ENCODE measurements at places on chromosomes 4 and X.

GRCh38 chrX:9887659-9888297 lies 79.4 kb upstream of the CLDN34 start:
- DNase-seq: no peak

DNA sequence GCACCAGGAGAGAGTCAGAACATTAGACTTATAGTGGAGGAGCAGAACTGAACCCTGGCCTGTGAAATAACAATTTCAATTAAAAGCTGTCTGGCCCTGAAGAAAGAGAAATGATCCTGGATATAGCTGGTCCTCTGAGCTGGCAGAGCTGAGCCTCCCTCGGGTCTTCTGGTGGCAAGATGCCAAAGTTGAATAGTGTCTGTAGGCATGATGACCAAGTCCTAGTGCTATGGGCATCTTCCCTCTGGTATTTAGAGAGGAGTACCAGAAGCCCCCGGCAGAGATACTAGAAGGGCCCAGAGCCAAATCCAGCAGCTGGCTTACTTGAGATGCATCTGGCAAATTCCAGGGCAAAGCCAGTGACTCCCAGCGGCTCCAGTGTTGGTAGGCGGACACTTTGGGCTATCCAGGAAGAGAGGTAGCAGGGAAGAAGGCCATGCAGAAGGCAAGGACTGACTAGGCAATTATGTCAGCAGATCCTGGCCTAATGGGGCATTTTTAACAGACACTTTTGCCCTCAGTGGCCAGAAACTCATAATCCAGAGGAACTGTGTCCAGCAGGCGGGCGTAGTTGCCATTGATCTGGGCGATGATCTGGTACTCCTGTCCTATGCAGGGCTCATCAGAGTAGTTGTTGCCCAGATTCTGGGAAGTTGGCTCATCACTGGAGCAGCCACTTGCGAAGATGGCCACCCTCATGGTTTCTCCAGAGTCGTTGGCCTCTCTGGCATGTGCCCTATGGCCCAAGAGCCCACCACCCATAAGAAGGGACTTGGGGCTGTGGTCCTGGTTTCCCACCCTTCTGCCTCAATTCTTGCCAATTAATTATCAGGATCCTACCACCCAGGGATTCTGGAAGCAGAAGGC lies 17.9 kb downstream of the VSIG4 start:
- DNase-seq: no peak

GRCh38 chr4:150491132-150492049 lies 90.6 kb upstream of the MAB21L2 start:
- no peak for DNase-seq

- no peak for DNase-seq
Observed at GRCh38 chrX:13607996-13608365, 38.6 kb downstream of the EGFL6 start.

GRCh38 chr4:131547506-131547981 lies 1601.5 kb upstream of the PCDH10 start:
- no peak for DNase-seq

- no peak for DNase-seq
Observed at GRCh38 chrX:153640736-153641575, 6.0 kb upstream of the DUSP9 start.

DNA sequence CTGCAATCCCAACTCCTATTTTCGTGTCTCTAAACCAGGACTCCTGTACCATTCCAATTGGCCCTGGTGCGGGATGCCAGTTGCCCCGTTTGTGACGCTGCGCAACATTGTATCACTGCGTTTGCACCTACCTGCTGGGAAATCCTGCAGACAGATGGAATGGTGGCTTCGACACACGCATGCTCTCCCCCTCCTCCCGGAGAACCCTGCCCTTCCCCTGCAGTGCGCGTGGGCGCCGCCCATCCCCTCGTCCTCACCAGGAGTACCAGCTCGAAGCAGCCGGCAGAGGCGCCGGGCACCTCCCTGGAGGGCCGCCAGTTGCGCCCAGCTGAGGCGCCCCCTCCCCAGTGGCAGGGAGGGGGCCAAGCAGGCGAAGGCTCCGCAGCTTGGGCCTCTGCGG lies 1.4 kb downstream of the DGKK start:
- DNase-seq: no peak

- peak; percentile 54 for DNase-seq
Observed at GRCh38 chrX:140762061-140762460, 52.5 kb downstream of the LINC00632 start.

DNA sequence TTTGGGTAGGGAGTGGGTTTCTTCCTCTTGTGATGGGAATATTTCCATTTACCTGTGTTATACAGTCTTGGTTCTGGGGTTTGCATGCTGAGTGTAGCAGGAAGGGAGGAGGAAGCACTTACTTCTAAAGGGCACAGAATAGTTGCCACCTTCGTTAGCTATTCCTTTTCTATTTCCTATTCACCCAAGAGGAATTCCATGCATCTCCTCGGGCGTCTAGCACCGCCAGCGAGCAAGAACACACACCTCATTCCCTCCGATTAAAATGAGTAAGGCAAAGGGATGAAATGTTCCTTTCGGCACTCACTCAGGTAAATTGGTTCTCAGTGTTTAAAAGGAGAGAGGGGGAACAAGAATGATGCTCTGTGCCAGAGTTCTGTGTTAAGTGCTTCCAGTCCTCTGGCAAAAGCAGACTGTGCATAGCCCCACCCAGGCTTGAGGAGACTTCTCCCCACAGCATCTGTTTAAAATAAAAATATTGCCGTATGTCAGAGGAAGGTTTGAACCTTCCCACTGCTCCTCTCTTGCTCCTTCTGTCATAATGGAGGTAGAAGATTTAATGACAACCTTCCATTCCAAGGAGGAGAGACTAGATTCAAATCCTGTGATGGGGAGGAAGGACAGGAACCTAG lies 351.4 kb downstream of the PTTG2 start:
- no peak for DNase-seq

GRCh38 chr4:85779165-85779564 lies 304.2 kb downstream of the ARHGAP24 start:
- no peak for DNase-seq

GRCh38 chr4:138052806-138053632 lies 189.1 kb downstream of the SLC7A11 start:
- DNase-seq: no peak

GRCh38 chr4:40228497-40229365 lies 31.9 kb downstream of the RHOH start:
- peak; percentile 27 for DNase-seq

Measured in HEK293T (cell line).